Activated CD8-positive, alpha-beta memory T cell treated with anti-CD3 and anti-CD28 coated beads for 4 hours (primary cell): ENCODE measurements at places on chromosomes 5 and 9.

- no peak for DNase-seq
Observed at GRCh38 chr9:110249603-110250002, 6.7 kb downstream of the TXN start.

GRCh38 chr5:129120158-129120581, 25.6 kb downstream of the ISOC1 start:
- no peak for DNase-seq

DNA sequence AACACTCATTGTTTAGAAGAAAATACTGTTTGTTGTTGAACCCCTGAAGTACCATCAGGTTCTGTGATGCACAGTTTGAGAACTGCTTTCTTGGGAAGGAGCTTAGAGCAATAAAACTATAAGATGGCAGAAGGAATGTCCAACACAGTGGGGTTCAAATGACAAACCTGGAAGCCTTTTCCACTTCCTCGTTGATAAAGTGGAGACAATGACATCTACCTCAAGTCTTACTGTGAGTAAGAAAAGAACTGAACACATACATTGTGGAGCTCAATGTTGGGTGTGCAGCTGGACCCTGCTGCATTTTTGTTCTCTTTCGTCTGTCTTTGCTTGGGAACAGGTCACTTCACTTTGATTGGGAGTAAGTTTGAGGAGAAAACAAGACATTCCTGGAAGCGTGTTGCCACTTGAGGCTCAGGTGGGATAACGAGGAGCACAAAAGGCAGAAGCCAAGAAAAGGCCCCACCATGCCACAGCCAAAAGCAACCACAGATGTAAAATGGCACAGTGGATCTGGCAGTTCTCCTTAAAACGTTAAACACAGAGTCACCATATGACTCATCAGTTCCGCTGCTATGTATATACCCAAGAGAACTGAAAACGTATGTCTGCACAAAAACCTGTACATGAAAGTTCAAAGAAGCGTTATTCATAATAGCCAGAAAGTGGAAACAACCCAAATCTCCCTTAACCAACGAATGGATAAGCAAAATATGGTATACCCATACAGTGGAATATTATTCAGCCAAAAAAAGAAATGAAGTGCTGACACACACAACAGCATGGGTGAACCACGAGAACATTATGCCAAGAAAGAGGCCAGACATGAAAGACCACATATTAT, 42.9 kb upstream of the SUB1 start:
- no peak for DNase-seq

DNA sequence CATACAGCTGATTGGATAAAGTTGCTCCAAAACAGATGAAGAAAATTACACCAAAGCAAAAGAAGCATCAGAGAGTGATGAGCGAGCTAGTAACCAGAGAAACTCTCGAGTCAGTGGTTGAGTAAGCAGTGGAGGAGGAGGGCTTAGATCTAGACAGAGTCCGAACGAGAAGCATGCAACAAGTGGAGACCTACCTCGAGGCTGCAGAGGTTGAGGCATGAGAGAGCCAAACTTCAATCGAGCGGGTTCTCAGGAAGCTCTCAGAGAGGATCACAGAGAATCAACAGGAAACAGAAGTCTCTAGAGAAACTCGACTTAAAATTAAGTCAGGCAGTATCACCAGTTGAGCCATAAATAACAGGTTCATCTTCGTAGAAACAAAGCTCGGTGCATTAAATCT, 6.1 kb downstream of the RUSC2 start:
- no peak for DNase-seq

GRCh38 chr9:79709743-79710674, 138.2 kb downstream of the TLE4 start:
- DNase-seq, result no peak

DNA sequence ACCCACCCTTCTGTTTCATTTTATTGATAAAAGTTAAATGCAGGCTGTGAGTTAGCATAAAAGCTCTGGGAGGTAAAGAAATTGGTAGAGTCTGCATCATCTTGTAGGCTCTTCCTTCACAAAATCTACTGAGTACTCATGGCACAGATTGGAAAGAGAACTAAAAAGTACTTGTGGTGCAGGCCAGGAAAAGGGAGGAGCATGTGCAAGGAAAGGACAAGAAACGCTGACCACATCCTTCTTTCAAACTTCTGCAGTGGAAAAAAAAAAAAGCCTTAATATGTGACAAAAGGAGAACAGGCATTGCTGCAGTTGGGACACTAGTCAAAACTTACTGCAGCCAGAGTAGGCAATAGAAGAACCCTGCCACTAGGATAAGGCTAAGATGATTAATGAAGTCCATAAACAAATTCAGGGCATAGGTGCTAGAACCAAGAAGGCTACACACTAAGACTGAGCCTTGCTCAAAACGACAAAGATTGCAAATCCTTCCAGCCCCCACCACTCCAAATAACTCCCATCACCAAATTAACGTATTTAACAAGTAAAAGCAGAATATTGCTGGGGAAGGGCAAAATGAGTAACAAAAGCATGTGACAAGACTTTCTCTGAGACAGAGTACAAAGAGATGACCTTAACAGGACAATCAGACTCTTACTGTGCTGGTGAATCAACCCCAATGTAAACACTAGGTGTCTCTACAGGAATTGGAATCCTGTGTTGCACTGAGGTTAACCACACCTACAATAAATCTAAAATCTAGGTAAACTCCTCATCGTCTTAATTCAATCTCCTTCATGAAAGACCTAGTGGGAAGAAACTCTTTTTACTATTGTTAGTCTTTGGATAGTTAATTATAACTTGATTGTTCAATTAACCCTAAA, 1024.8 kb downstream of the TLE1 start:
- DNase-seq, result no peak

- DNase-seq, result no peak
Observed at GRCh38 chr5:112417931-112418658, 982 bp downstream of the EPB41L4A start.

GRCh38 chr9:93064392-93065134, 6.1 kb downstream of the SUSD3 start:
- peak; percentile 71 for DNase-seq

- DNase-seq, result no peak
Observed at GRCh38 chr5:123545506-123545905, 33.5 kb downstream of the CSNK1G3 start.

- DNase-seq, result no peak
Observed at GRCh38 chr5:58887721-58888409, 305.0 kb downstream of the RAB3C start.

- DNase-seq, result no peak
Observed at GRCh38 chr5:135433681-135434426, 13.3 kb downstream of the DCANP1 start.

- DNase-seq, result no peak
Observed at GRCh38 chr9:124266826-124267201, 9.1 kb downstream of the NEK6 start.

DNA sequence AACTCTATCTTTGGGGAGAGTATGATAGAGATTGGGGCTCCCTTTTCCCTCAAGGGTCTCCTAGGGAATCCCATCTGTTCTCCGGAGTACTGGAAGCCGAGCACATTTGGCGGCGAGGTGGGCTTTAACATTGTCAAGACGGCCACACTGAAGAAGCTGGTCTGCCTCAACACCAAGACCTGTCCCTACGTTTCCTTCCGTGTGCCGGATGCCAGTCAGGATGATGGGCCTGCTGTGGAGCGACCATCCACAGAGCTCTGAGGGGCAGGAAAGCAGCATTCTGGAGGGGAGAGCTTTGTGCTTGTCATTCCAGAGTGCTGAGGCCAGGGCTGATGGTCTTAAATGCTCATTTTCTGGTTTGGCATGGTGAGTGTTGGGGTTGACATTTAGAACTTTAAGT, 21.5 kb downstream of the PTGS1 start:
- DNase-seq, result no peak

- no peak for DNase-seq
Observed at GRCh38 chr5:53059281-53059680, 50.3 kb downstream of the MOCS2 start.

DNA sequence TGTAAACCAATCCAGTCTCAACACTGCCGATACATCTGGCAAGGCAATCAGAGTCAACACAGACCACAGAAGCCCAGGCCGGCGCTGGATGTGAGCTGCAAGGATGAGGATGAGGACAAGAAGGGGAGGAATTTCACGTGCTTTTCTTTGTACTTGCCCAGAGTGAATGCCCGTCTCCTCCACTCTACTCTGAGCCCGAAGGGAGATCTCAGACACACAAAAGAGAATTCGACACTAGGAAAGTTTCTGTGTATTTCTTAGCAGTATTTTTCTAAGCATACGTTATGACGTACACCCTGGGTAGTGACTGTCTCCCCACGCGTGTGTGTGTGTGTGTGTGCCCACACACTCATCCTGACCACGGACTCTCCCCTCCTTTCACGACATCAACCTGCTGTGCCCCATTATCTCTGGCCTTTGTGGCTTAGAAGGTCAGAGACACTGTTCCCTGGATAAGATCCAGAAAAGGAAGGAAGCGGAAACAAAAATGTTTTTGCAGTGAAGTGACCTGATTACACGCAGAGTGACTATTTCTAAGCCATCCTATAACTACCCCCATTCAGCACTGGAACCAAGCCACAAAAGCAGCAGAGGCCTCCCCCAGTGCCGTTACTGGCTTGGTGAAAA, 227.3 kb upstream of the DAPK1 start:
- no peak for DNase-seq

- DNase-seq, result no peak
Observed at GRCh38 chr9:87880116-87880515, 2.6 kb upstream of the SPATA31E1 start.

- no peak for DNase-seq
Observed at GRCh38 chr9:90544488-90544887, 98.1 kb downstream of the DIRAS2 start.

GRCh38 chr9:135989157-135989556, 28.0 kb upstream of the UBAC1 start:
- no peak for DNase-seq

DNA sequence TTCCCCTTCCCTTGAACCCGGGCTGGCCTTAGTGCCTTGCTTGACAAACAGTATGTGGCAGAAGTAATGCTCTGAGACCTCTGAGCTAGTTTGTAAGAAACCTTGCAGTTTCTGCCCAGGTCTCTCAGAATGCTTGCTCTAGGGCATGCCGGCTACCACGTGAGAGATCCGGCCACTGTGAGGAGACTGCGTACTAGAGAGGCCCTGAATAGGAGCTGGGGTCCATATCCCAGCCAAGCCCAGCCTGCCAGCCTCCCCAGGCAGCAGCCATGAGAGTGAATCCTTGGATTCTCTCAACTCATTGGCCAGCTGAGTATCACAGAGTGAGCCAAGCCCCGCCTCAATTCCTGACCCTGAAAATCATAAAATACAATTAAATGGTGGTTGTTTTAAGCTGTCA, 16.0 kb upstream of the COL15A1 start:
- no peak for DNase-seq

DNA sequence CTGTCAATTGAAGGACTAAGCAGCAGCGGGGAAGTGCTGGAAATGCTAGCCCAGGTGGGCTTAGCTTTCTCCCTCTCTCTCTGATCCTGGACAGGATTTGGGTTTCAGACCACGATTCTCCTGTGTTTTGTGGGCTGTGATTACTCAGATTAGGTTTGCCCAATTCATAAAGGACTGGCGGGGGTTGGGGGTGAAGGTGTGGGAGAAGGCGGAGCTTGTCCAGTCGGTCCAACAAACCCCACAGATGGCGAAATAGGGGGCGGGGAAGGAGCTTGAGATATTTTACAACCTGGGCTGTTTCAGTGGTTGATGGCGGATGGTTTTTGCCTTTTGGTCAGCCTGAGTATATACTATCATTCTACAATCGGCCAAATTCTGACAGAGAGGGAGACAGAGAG, 35.2 kb downstream of the PCDHAC2 start:
- no peak for DNase-seq

DNA sequence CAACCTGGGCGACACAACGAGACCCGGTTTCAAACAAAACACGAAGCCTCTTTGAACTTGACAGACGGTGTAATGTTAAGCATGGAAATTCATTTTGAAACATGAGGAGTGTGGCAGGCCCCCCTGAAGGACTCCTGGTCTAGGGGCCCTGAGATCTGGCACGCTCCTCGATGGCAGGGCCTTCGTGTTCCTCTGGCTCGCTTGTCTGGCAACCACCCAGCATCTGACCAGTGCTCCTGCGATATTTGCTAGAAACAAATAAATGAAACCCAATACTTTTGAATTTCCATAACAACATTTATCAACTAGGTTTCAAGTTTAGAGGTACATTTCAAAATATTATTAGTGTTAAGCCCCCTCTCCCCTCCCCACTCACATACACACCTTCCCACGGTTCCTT, 193.0 kb downstream of the ERCC6L2 start:
- DNase-seq, result no peak

DNA sequence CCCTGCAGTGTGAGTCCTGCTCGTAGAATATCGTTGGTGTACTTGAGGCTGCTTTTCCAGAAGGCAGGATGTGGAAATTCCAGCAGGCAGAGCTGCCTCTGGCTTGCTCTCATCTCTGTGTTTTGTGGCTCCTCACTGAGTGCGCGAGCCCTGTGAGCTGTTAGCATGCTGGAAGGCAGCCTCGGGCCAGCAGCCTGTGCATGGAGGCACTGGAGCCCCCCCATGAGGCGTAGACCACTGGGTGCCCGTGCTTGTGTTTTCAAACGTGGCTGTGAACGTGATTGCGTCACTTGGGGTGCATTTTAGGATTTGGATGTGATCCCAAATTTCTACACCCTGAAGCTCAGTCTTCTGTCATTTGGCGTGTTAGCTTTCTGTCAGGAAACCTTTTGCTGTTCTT, 3.2 kb downstream of the WDR5 start:
- no peak for DNase-seq

DNA sequence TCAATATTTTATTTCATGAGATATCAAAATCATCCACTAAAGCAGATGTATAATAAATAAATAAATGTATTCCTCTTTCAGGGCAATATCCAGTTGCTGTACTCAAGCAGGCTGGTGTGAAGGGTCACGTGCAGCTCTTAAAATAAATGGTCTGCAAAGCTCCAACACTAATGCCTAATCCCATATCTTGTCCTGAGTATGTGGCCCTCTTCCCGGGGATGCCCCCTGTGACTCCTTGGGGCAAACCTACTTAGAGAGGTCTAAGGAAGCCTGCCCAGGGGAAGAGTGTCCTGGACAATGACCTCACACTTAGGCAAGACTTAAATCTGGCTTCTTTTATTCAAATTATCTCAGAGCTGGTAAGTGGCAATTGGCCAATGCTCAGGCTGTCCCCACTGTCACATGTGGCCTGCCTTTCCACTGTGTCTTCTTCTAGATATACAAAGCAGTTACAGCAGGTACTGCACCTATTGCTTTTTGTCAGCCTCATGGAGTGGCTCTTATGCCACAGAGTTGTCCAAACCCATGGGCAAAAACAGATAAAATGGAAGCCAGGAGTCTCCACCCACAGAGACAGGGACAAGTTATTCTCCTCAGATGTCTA, 55.3 kb downstream of the SEMA5A start:
- no peak for DNase-seq
